ENCODE measurements at places on chromosomes 16 and 17.

GRCh38 chr17:60165971-60166370 lies 16.2 kb downstream of the CA4 start:
- DNase-seq = no peak

GRCh38 chr16:22120440-22120839 lies 28.1 kb downstream of the VWA3A start:
- no peak for DNase-seq

GRCh38 chr16:48834576-48834975 lies 224.6 kb upstream of the N4BP1 start:
- DNase-seq = no peak

- no peak for DNase-seq
Observed at GRCh38 chr17:39671651-39672521, 3.6 kb downstream of the PNMT start.

DNA sequence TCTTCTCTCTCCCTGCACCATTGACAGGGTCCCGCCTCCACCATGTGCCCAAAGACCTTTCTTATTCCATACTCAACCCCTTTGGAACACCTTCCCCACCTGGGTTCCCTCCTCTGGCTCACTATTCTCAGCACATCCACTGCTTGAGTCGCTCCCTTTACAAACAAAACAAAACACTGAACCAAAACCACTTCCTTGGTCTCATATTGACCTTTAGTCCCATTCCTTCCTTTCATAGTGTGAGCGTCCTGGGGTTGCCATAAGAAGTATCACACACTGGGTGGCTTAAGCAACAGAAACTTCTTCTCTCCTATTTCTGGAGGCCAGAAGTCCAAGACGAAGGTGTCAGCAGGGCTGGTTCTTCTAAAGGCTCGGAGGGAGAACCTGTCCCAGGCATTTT lies 6.1 kb upstream of the TNRC6C start:
- no peak for DNase-seq

DNA sequence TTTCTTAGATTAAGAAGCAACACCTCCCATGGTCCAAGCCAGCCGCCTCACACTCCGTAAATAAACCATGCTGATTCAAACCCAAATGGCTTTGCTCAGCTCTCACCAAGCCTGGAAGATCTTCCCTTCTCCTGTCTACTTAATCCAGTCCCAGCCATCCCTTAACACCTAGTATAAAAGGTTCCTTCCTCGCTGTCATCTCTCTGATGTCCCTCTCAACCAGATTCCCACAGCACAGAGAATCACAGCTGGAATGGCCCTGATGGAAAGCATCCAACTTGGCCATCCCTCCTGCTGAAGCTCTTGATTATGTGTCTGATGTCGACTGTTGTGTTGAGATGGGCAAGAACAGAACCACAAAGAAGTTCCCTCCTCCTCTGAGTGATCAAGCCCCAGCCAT lies 50.6 kb upstream of the ADCY9 start:
- no peak for DNase-seq

All from H4 (cell line).